Uterus (tissue), 4 donors: ENCODE measurements at places on chromosomes 3 and 15.

DNA sequence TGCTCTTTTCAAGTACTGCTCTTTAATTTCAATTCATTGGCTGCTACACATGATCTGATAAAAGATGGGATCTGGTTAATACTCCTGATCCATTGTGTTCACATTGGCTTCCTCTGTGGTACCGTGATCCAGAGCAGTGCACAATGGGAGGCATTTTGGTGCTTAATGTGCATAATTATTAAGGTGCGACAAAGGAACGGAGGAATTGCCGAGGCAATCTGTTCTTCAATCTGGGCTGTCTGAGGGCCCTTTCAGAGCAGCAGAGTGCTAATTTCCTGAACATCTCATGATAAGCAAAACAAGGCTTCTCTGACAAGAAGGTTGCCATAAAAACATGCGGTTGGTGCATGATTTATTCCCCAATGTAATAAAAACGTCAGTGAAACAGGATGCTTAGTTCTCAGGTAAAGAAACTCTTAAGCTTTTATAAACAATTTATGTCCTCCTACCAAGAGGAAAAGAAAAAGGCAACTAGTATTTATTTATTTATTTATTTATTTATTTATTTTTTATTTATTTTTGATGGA lies 64.0 kb upstream of the EPHA3 start:
- no peak for DNase-seq

GRCh38 chr15:52925130-52925529 lies 135.0 kb upstream of the ONECUT1 start:
- DNase-seq, result no peak

- DNase-seq, result peak; percentile 58
Observed at GRCh38 chr3:123424321-123424998, 24.4 kb downstream of the ADCY5 start.

DNA sequence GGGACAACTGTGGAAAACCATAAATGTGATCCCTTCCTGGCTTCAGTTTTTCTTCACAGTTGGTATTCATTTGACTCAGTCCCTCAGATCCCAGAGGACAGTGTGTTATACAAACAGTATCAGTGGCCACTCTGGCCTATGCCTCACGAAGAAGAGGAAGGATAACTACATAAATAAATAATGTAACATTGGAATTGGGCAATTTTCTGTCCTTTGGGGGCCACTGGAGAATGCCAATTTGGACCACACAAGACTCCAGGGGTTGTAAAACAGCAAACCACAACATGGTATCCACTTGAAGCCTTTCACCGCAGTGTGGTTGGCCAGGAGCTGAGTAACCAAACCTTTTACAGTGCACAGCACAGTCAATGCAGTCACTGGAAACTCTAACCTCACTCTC lies 1077.0 kb downstream of the ROBO2 start:
- DNase-seq, result no peak

DNA sequence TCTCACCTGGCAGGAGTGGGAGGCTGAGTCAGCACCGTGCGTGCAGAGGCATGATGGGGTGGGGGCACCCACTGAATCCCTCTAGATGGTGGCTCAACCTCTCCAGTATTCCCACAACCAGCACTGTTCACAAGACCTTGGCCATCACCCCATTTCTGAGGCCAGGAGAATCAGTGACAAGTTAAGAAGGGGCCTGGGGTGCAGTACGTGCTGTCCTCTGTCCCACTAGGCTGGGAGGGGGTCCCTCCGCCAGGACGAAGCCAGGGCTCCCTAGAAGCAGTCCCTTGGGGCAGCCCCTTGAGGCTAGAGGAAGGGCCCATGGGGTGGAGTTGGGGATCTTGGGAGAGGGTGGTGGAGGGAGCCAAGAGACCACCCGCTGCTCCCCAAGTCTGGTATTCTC lies 4.8 kb downstream of the MYL3 start:
- peak; percentile 13 for DNase-seq

- no peak for DNase-seq
Observed at GRCh38 chr15:29712149-29712885, 110.0 kb downstream of the TJP1 start.

DNA sequence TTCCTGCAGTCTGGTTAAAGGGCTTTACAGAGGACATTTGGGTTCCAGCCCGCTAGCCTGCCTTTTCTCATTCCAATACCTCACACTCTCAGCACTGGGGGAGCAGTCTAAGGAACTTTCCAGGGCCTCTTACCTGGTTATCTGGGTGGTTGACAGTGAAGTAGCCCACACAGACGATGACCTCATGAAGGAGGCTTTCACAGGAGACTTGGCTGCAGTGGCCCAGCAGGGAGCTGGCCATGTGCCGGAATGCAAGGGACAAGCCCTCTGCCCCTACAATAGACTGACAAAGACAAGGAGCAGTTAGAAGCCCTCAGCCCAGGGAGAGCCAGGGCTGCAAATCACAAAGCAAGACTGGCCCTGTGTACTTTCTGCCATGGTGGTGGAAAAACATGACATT lies 39.5 kb downstream of the ISL2 start:
- no peak for DNase-seq

GRCh38 chr15:57505949-57506391 lies 85.7 kb upstream of the MYZAP start:
- peak; percentile 44 for DNase-seq

GRCh38 chr3:122067214-122067550 lies 12.0 kb downstream of the CD86 start:
- no peak for DNase-seq

DNA sequence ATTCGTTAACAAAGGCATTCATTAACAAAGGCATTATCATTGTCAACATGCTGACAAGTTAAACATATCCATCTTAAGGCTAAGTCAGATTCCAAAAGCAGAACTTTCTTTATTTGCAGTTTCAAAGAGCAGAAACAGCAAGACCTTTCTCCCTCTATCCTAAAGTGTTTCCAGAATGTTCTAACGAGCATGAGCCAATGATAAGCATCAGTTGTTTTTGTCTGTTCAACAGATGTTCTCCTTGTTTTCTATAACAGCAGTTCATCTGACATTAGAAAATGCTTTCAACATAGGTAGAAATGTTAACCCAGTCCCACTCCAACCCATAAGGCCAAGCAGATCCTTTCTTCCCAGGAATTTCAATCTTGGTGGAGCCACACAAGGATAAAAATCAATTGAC lies 77.6 kb upstream of the POMGNT2 start:
- no peak for DNase-seq

- DNase-seq, result no peak
Observed at GRCh38 chr15:85764649-85765277, 30.0 kb downstream of the KLHL25 start.

DNA sequence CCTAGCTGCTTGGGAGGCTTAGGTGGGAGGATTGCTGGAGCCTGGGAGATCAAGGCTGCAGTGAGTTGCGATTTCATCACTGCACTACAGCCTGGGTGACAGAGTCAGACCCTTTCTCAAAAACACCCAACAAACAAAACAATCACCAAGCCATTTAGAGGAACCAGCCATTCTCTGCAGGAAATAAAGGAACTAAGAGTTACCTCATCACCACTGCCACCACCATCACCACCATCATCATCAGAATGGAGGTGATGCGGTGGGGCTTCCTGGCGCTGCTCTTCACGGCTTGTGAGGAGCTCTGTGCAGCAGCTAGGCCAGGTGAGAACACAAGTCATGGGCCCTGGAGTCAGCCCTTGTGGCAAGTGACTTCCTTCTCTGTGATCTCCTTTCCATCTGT lies 37.7 kb upstream of the KLHL25 start:
- DNase-seq, result no peak

- no peak for DNase-seq
Observed at GRCh38 chr3:38468765-38469164, 15.1 kb downstream of the ACVR2B start.

DNA sequence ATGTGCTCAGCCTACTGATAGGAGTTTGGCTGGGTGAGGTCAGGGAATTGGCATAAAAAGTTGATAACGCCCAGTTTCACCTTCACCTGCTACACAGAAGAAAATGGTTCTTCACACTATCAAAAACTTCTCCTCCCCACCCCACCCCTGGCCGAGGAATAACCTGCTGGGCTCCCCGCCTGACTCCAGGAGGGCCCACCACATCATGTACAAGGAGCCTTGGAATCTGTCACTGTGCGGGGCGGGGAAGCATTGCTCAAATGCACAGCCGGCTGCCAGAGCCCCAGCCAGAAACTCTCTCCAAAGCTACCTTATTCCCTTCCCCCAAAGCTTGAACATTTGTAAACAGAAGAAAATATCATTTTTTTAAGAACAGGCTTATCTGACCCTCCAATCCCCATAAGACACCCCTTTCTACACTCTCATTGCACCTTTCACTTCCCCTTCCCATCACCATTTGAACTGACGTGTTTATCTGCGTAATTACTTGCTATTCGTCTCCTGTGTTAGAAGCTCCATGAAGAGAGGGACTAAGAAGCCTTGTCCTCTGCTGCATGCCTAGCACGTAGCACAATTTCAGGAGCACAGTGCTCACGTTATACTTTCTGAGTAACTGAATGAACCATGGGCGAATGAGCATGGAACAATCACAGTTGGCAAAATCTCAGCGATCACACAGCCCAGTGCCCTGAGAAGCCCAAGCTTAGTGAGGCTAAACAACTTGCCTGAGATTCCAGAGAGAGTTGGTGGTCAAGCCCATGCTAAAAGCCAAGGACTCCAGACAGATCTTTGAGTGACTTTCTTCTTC lies 82.9 kb downstream of the HES1 start:
- DNase-seq, result no peak

GRCh38 chr3:64000453-64001055 lies 22.7 kb downstream of the PSMD6 start:
- no peak for DNase-seq

- no peak for DNase-seq
Observed at GRCh38 chr3:49924683-49925082, 4.9 kb downstream of the MON1A start.

GRCh38 chr3:169479314-169479939 lies 184.1 kb downstream of the MECOM start:
- no peak for DNase-seq

DNA sequence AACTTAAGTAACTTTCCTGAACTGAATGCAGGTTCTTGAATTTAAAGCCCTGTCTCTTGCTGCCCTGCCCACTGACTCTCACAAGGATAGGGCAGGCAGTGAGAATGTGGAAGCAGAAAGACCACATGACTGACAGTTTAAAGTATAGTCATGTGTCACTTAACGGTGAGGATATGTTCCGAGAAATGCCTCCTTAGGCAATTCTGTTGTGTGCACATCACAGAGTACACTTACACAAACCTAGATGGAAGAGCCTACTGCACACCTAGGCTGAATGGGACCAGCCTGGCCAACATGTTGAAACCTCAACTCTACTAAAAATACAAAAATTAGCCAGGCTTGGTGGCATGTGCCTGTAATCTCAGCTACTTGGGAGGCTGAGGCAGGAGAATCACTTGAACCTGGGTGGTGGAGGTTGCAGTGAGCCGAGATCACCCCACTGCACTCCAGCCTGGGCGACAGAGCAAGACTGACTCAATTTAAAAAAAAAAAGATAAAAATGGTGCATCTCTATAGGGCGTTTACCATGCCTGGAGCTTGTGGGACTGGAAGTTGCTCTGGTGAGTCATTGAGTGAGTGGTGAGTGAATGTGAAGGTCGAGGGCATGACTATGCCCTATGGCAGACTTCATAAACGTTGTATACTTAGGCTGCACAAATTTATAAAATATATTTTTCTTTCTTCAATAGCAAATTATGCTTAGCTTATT lies 18.9 kb upstream of the COPG1 start:
- DNase-seq, result no peak

DNA sequence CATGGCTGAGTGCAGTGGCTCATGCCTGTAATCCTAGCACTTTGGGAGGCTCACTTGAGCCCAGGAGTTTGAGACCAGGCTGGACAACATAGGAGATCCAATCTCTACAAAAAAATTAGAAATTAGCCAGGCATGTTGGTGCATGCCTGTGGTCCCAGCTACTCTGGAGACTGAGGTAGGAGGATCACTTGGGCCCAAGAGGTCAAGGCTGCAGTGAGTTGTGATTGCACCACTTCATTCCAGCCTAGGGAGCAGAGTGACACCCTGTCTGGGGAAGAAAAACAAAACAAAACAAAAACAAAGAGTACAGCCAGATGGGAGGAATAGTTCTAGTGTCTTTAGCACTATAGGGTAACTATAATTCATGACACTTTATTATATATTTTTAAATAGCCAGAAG lies 26.2 kb upstream of the COMMD4 start:
- DNase-seq, result no peak

GRCh38 chr3:24615177-24615576 lies 120.5 kb upstream of the THRB start:
- DNase-seq, result no peak

- no peak for DNase-seq
Observed at GRCh38 chr3:168807448-168807847, 711.7 kb upstream of the GOLIM4 start.

DNA sequence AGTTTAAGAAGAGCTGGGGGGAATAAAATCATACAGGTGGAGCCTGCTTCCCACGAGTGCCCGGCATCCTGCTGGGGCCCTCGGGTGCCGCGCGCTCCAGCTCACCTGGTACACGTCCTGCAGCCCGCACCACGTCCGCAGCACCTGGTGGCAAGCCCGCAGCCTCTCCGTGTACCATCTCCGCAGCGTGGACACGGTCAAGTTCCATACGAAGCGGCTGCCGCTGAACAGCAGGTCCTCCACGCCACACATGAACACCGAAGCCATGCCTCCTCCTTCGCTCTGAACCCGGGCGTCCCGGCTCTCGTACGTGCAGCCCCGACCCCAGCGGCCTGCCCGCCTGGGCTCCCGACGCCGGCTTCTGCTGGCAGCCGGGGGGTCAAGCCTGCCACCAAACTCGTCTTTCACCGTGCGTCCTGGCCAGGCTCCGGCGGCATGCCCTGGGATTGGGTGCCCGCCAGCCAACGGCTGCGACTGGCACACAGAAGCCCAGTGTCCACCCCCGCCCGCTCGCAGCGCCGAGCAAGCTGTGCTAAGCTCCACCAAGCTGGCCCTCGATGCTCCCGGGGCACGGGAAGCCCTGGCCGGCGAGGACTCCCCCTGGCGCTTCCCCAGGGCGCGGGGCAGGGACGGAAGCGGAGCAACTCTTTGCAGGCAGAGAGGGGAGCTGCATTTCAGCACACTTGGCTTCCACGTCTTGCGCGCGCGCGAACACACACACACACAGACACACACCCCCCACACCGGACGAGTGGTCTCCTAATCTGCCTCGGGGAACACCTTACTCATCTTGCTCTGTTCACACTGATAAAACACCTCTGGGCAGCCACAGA lies at the start of gene FRMD4B:
Gene FRMD4B (minus strand): TSS at position 366 of the 833 bp plus-strand sequence. CDS start 99 bp downstream, at position 267.
- DNase-seq, result peak; percentile 26

GRCh38 chr3:187497052-187497451 lies 128.9 kb downstream of the RTP4 start:
- no peak for DNase-seq

DNA sequence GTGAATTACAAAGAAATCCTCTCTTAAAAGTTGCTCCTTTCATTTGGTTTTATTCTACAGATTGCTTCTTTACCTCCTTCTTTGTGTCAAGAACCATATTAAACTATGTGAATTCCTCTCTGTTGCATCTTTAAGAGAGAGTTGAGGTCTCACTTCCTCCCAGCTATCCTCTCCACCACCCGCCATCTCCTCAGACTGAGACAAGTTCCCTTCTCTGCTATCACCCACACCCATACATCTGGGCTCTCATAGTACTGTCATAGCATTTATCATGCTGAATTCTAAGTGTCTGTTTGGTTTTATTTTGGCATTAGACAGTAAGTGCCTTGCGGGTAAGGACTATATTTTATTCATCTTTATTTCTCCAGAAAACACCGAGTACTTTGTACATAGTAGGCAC lies 54.2 kb downstream of the B3GALNT1 start:
- no peak for DNase-seq
